ENCODE measurements at places on chromosomes 13 and 19.

DNA sequence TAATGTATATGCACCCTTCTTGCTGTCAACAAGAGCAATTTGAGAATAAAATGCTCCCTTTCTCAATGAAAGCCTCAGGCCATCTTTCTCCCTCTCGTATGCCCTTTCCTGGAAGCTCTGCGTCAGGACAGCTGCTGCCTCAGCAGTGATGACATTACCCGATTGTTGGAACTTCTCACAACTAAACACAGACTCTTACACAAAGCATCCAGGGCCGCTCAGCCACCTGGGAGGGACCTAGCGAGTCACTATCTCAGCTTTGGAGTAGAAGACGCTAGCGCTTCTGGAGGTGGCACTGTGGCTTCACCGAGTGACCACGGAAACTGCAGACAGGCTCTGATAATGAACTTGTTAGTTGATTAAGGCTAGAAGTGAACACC, 153.2 kb upstream of the SOX1 start:
- no peak for DNase-seq

DNA sequence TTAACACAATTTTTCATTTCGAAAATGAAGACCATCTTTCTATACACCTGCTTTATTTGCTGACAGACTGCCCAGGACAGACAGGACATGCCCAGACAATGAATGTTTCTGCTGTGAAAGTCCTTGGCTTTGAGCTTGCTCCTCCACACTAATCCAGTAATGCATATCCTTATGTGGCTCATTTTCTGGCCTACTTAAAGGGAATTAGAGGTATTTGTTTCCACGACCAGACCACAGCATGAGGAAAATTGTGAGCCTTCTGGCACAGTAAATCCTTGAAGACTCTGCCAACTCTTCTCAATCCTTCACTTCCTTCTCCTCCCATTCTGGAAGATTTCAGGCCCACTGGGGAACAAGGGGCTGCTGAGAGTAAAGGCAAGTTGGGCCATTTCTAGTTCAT, 25.7 kb downstream of the CCDC70 start:
- DNase-seq: no peak

GRCh38 chr19:36111200-36111539, 227 bp downstream of the OVOL3 start:
- DNase-seq: no peak

DNA sequence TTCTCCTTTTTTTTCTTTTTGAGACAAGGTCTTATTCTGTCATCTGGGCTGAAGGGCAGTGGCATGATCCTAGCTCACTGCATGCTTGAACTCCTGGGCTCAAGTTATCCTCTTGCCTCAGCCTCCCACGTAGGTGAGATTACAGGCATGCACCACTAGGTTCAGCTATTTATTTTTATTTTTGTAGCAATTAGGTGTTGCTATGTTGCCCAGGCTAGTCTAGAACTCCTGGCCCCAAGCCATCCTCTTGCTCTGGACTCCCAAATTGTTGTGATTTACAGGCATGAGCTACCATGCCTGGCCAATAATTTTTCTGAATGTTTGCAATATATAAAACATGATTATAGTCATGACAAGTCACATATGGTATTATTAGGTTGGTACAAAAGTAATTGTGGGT, 161.1 kb upstream of the ATXN8OS start:
- no peak for DNase-seq

- DNase-seq: no peak
Measured at GRCh38 chr13:52600666-52601065, 41.6 kb upstream of the HNRNPA1L2 start.

DNA sequence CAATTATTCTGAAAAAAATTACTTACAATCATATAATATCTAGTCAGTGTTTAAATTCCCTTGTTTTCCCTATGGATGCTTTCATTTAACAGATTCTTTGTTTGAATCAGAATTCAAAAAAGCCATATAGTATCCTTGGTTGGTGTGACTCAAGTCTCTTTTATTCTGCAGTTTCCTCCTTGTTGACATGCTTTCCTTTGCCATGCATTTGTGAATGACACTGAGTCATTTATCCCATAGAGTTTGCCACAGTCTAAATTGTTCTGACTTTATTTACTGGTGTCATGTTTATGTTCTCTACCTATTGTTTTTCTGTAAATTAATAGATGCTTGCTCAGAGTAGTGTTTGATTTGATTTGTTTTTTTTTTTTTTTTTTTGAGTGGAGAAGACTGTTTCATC, 893.8 kb upstream of the SLC10A2 start:
- DNase-seq: no peak
